ENCODE measurements at places on chromosomes 5 and 9.

DNA sequence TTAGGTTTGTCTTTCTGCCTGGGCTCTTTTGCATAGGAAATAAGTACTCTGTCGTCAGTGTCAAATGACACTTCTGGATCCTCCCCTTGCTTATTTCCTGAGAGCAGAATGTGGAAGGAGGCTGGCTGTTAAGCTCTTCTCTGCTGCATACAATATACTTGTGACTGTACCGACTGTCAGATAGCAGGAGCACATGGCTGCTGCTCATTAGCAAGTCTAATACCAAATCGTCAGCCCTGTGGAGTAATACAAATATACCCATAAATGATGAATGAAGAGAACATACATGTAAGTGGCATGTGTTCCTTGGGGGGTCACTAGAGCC lies at the start of gene GPR151:
Gene GPR151 (minus strand): TSS at position 40 of the 325 bp plus-strand sequence. CDS start 77 bp downstream, outside the sequence.
- no peak for DNase-seq

- DNase-seq = no peak
Observed at GRCh38 chr5:154117050-154117449, 73.5 kb upstream of the GALNT10 start.

DNA sequence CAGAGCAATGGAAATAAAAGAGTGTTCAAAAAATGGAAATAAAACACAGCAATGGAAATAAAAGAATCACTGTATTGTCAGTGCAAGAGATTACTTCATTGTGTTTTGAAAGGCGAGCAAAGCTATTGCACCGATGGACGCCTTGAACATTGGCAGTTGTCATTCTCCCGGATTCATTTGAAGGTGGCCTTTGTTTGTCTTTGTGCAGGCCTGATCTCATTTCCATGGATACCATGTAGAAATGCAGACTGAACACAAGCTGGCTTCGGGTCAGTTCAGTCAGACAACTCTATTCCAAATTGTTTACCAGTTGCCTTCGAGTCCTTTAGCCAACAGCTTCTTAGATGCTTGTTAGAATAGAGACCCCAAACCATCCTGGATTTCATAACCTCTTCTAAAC lies 8.3 kb downstream of the ITGA2 start:
- no peak for DNase-seq

- no peak for DNase-seq
Observed at GRCh38 chr5:110048491-110048890, 358.8 kb downstream of the MAN2A1 start.

DNA sequence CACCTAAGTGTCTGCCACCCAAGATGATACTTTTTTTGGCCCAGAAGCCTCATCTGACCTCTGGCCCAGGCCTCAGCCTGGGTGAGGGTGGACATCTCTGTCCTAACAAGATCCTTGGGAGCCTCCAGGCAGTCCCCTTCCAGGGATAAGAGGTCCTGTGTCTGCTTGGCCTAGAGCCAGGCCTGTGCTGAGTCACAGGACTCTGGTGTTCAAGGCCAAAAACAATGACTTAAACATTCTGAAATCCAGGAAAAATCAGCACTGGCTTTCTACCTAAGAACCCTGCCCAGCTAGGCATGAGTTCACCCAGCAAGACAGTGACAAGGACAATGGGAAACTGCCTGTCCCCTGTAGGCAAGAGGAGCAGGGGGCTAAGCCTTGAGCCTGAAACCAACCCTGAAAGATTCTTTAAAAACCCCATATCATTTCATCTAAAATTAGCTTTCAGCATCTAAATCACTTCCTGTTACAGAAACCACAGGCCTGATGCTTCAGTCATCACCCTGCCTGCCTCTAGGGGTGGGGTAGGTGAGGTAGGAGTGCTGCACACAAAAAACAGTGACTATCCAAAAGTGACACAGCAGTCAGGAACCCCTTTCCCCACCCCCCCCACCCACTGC lies 29.9 kb downstream of the CSF2 start:
- no peak for DNase-seq

- DNase-seq = no peak
Observed at GRCh38 chr9:94174164-94174563, 84.9 kb upstream of the ZNF169 start.

GRCh38 chr9:124273427-124274160 lies 15.8 kb downstream of the NEK6 start:
- no peak for DNase-seq

DNA sequence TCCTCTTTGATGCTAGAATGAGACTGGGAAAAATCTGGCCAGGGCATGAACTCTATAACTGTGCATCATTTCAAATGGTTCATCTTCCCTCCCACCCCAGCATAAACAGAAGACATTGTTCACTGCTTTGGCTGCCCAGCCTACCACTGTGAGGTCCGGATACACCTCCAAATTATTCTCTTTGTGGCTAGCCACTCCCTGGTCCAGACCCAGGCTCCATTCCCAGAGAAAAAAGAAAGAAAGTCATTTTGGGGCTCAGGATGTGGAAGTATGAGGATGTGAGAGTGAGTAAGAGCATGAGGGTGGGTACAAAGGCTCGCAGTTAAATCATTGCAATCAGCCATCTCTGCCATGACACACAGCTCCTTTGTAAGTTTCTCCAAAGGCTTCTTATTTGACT lies 559.2 kb downstream of the PSAT1 start:
- no peak for DNase-seq

DNA sequence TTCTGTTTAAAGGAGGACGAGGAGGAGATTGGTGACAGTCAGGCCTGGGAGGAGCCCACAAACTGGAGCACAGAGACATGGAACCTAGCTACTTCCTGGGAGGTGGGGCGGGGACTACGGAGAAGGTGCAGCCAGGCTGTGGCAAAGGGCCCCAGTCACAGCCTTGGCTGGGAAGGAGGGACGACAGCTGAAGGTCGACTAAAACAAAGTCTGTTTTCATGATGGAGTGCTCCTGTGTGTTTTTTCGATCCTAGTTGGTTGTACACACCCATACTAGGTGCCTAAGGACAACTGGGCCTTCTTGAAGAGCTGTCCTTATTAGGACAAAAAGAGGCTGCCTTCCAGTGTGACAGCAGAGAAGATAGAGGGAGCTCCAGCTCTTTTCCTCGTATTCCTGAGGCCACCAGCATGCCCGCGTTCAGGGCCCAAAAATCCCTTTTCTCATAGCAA lies 2.9 kb downstream of the CCDC107 start:
- no peak for DNase-seq

GRCh38 chr5:3564116-3564515 lies 31.5 kb upstream of the IRX1 start:
- DNase-seq = no peak
